ENCODE measurements at places on chromosomes 7 and 10. TPM values are rescaled to one million over a fixed set of nuclear protein-coding genes. Genes with fewer than 3 reads are reported as not detected.
A peak's percentile ranks its signal among the peaks of the same experiment; 100 is the strongest.

DNA sequence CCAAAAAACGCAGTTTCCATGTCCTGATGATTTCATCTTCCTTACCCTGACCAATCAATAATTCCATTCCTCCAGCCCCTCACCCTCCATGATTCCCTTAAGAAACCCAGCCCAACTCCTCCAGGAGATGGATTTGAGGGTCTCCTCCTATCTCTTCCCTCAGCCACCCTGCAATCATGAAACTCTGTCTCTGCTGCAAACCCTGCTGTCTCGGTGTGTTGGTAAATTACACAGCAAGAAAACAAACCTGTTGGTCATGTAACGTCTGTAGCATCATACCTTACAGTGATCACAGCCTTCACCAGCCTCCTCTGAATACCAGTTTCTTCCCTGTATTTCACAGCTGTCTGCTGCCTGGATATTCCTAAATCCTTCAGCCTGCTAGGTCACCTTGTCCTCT lies 300.7 kb upstream of the NEBL start:
- H3K4me3 ChIP-seq = no peak overlapping the region
- peaks cover 25% of the 10 kb centered on the region for H3K4me1 ChIP-seq
- no peak overlapping the region for H3K27ac ChIP-seq
- no peak for DNase-seq
- no peaks in the 10 kb centered on the region for H3K27me3 ChIP-seq

GRCh38 chr10:79007421-79008319 lies 61.1 kb upstream of the ZMIZ1 start:
- H3K27me3 ChIP-seq = peaks cover 40% of the 10 kb centered on the region
- no peaks in the 10 kb centered on the region for H3K36me3 ChIP-seq
- DNase-seq = no peak
- no peaks in the 10 kb centered on the region for H3K4me1 ChIP-seq
- H3K4me3 ChIP-seq = no peak overlapping the region

DNA sequence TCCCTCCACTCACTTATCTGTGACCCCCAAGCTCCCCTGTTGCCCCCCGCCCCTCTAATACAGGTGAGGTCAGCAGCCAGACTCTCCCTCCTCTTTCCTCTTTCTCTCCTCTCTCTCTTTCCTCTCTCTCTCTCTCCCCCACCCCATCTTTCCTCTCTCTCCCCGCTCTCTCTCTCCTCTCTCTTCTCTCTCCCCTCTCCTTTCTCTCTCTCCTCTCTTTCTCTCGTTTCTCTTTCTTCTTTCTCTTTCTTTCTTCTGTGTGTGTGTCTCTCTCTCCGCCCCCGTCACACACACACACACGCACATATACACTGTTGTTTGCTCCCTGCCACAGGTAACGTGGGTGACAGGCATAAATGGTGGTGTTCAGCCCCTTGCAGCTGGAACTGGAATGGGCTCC lies 37.2 kb upstream of the PSMG3 start:
- no peak overlapping the region for H3K27ac ChIP-seq
- no peaks in the 10 kb centered on the region for H3K36me3 ChIP-seq
- no peak overlapping the region for H3K4me3 ChIP-seq
- no peaks in the 10 kb centered on the region for H3K4me1 ChIP-seq
- H3K27me3 ChIP-seq = peaks cover 23% of the 10 kb centered on the region

SCRN1 gene
- 33.9 TPM for total RNA-seq

CTAGE8 gene
- total RNA-seq = 1.2 TPM

ACSM6 gene
- not detected for total RNA-seq

PLAC9 gene
- total RNA-seq = 2.0 TPM

DNA sequence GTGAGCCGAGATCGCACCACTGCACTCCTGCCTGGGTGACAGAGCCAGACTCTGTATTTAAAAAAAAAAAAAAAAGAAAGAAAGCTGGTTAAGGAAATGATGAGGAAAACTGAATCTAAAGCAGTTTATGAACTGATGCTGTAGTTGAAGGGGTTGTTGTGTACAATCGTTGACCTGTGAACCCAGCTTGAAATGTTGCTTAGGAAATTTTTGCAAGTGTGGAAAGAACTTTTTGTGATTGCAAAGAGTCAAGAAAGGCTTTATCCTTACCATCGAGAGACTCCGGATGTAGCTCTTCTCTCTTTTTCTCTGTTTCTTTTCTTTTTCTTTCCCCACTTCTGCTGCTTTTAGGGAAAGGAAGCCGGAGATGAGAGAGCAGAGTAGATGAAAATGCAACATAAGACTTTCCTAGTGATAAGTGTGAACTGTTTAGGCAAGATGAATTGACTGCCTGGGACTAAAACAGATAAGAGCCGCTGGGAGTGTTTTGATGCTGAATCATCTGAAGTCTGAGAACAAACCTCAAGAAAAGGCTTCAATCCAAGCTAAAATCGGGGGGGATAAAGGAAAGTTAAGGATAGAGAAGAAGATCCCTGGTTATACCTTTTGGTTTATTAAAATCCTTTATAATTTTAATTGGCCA lies 69.0 kb downstream of the TAF3 start:
- no peaks in the 10 kb centered on the region for H3K4me1 ChIP-seq
- no peaks in the 10 kb centered on the region for H3K27me3 ChIP-seq
- H3K4me3 ChIP-seq = no peak overlapping the region
- H3K27ac ChIP-seq = no peak overlapping the region
- no peak for DNase-seq

DNA sequence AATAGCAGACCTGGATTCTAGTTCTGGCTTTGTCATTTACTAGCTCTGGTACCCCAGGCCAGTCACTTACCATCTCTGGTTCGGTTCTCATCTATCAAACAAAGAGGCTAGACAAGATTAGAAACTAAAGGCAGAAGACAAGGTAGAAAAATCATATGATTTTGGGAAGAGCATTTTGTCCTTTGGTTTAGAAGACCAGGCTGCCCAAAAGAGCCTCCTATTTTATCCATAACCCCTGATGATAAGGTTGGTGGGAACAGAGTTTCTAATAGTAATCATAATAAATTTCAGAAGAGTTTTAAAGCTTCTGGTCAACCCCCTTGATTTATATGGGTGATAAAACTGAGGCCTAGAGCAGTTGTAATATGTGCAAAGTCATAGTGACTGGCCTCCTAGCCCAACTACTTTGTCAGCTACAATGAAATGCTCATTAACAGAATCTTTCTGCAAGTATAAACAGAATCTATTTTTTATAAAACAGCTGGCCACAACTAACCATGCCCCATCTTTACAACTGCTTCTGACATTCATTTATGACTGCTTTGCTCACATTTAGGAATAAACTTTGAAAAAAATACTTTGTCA lies 23.4 kb downstream of the COX15 start:
- H3K27ac ChIP-seq = no peak overlapping the region
- peaks cover 11% of the 10 kb centered on the region for H3K36me3 ChIP-seq
- H3K27me3 ChIP-seq = no peaks in the 10 kb centered on the region

GRCh38 chr10:27998178-27998953 lies 513 bp downstream of the ODAD2 start:
- peaks cover 7% of the 10 kb centered on the region for H3K4me1 ChIP-seq
- DNase-seq = peak; percentile 27
- H3K36me3 ChIP-seq = no peaks in the 10 kb centered on the region
- no peaks in the 10 kb centered on the region for H3K27me3 ChIP-seq

DNA sequence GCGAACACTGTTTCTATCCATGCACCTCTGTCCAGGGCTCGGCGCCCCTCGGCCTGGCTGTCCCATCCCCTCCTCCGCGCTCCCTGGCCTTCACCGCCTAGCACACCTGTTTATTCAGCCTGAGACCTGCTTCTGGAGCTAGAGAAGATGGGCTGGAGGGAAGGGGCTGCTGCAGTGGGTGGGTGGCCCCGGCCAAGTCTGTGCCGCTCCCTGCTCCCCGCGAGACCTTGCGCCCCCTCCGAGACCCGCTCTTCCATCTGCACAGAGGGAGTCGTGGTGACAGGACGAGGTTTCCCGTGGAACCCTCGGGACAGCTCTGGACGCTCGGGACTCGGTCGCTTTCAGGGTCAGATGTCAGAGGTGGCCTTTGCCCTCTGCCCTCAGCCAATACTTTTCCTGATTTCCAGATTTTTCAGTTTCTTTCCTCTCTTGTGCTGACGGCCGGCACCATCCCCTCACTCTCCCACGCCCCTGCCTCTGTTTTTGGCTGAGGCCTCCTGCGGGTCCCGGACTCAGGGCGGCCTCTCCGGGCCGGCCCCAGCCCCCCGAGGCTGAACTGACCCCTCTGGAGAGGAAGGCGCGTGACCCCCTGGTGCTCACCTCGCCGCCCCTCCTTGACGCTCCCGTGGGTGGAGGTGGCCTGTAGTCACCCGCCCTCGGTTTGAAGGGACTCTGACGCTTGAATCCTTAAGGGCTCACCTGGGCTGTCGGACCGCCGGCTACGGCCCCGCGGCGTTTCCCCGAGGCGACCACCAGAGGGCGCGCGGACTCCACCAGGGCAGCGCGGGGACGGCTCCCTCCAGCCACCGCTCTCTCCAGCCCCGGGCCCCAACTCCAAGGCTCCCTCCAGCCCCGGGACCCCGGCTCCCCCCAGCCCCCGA lies 15.6 kb downstream of the SHH start:
- no peak overlapping the region for H3K27ac ChIP-seq
- no peaks in the 10 kb centered on the region for H3K27me3 ChIP-seq
- H3K36me3 ChIP-seq = no peaks in the 10 kb centered on the region
- H3K4me3 ChIP-seq = no peak overlapping the region

SPRN gene
- not detected for total RNA-seq

CFAP69 gene
- 6.6 TPM for total RNA-seq

AKR1C8 gene
- total RNA-seq = not detected

DNA sequence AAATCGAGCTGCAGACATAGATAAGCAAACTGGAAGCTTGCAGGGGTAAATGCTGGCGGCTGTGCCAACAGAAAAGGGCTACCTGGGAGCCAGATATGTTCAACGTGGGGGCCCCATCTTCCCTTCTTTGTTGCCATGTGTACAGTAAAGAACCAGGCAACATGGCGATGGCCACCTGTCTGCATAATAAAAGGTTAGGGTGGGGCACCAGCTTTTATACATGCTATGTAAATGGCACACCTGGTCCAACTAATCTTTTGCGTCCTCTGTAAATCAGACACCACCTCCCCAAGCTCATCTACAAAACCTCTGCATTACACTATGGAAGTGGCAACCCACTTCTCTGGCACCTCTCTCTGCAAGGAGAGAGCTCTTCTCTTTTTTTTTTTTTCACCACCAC lies 13.9 kb downstream of the BUD31 start:
- no peak for DNase-seq
- no peaks in the 10 kb centered on the region for H3K27me3 ChIP-seq
- no peak overlapping the region for H3K27ac ChIP-seq
- H3K4me1 ChIP-seq = no peaks in the 10 kb centered on the region
- no peak overlapping the region for H3K4me3 ChIP-seq

DNA sequence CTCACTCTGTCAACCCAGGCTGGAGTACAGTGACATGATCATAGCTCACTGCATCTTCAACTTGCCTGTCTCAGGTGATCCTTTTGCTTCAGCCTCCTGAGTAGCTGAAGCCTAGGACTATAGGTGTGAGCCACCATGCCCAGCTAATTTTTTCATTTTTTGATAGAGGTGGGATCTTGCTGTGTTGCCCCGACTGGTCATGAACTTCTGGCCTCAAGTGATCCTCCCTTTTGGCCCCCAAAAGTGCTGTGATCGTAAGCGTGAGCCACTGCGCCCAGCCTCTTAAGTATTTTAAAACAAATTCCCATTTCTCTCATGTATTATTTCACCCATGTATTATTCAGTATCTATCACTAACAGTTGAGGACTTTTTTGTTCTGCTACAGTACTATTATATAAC lies 43.5 kb downstream of the KMT2E start:
- no peaks in the 10 kb centered on the region for H3K4me1 ChIP-seq
- H3K4me3 ChIP-seq = no peak overlapping the region
- peaks cover 3% of the 10 kb centered on the region for H3K36me3 ChIP-seq
- DNase-seq = no peak
- H3K27ac ChIP-seq = no peak overlapping the region

GRCh38 chr10:31522820-31523219 lies 203.8 kb downstream of the ZEB1 start:
- H3K27me3 ChIP-seq = no peaks in the 10 kb centered on the region
- DNase-seq = no peak
- H3K36me3 ChIP-seq = no peaks in the 10 kb centered on the region
- no peak overlapping the region for H3K27ac ChIP-seq

- no peak overlapping the region for H3K4me3 ChIP-seq
- DNase-seq = peak; percentile 93
- H3K27me3 ChIP-seq = no peaks in the 10 kb centered on the region
Measured at GRCh38 chr7:96219378-96220130, 102.3 kb downstream of the SLC25A13 start.

KCNH2 gene
- total RNA-seq = 1.6 TPM

- DNase-seq = no peak
- H3K4me3 ChIP-seq = no peak overlapping the region
- H3K27ac ChIP-seq = no peak overlapping the region
- H3K27me3 ChIP-seq = no peaks in the 10 kb centered on the region
- H3K4me1 ChIP-seq = peaks cover 12% of the 10 kb centered on the region
Measured at GRCh38 chr10:110821508-110821907, 50.2 kb upstream of the PDCD4 start.

CALML3 gene
- not detected for total RNA-seq

GRCh38 chr10:2784766-2785165 lies 282.6 kb upstream of the PFKP start:
- H3K4me1 ChIP-seq = no peaks in the 10 kb centered on the region
- H3K27me3 ChIP-seq = peaks cover 15% of the 10 kb centered on the region
- H3K4me3 ChIP-seq = no peak overlapping the region
- H3K27ac ChIP-seq = no peak overlapping the region
- H3K36me3 ChIP-seq = no peaks in the 10 kb centered on the region

NXPH1 gene
- not detected for total RNA-seq

NOS3 gene
- 2.5 TPM for total RNA-seq

DNA sequence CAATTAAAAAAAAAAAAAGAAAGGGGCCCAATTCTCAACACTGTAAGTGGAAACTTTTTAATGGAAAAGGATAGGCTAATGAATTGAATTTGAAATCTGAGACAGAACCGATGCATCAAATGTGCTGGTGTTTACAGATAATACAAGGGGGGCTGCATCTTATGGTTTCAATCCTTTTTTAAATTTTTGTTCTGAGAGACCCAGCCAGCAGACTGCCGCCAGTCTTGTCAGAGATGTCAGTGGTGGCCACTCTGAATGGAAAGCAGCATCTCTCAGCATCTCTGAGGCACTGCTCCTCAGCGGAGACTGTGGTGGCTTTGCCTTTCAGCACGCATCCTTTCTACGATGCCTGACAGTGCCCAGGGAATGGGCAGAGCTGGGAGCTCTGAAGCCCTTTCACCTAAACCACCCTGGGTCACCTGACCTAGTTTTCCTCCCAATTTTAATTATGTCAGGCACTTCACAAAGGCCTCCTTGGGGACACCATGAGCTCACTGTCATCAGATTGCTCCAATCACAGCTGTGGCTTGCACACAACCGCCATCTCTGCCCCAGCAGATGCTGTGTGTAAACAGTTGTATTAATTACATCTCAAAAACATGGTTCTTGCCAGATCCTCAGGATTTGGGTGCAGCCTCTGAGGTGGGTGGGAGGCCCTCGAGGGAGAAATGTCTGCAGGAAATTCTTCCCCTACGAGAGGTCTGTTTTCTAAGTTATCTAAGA lies 81.2 kb downstream of the EGFR start:
- no peak for DNase-seq
- no peaks in the 10 kb centered on the region for H3K27me3 ChIP-seq
- no peak overlapping the region for H3K4me3 ChIP-seq
- no peak overlapping the region for H3K27ac ChIP-seq
- H3K36me3 ChIP-seq = peaks cover 9% of the 10 kb centered on the region

SOSTDC1 gene
- total RNA-seq = 0.22 TPM

- DNase-seq = peak; percentile 97
- H3K27me3 ChIP-seq = no peaks in the 10 kb centered on the region
- H3K27ac ChIP-seq = peak overlapping the region; percentile 99
- peaks cover 12% of the 10 kb centered on the region for H3K36me3 ChIP-seq
Measured at GRCh38 chr7:138890499-138891445, 90.4 kb downstream of the KIAA1549 start.

- H3K27me3 ChIP-seq = no peaks in the 10 kb centered on the region
- no peak overlapping the region for H3K27ac ChIP-seq
- H3K36me3 ChIP-seq = no peaks in the 10 kb centered on the region
- H3K4me1 ChIP-seq = no peaks in the 10 kb centered on the region
- no peak overlapping the region for H3K4me3 ChIP-seq
Measured at GRCh38 chr7:51685794-51686193, 369.2 kb upstream of the COBL start.
